ENCODE measurements at places on chromosomes 2 and 18. TPM values are rescaled to one million over a fixed set of nuclear protein-coding genes. Genes with fewer than 3 reads are reported as not detected.

Gene GPBAR1
- 1.8 TPM for polyA plus RNA-seq

GRCh38 chr2:44250376-44250775, 24.9 kb upstream of the SLC3A1 start:
- DNase-seq = no peak

DNA sequence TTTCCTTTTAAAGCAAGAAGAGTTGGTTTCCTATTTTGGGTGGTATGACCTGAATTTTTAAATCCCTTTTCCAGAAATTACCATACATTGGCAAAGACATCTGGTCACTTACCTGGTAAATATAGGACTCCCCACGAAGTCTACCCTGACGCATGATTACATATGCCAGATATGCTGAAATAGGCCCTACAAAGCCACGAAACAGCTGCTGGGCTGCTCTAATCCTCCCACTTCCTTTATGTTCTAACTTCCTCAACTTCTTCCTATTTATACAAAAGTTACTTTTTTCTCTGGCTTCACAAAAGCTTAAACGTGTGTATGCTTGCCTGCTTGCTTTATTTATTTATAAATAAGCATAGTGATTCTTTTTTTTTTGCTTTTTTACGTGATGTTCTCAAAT, 186.0 kb upstream of the EPHA4 start:
- DNase-seq = no peak

Gene DNAJC10
- polyA plus RNA-seq = 172 TPM

- no peak for DNase-seq
Measured at GRCh38 chr2:11509657-11510360, 24.0 kb upstream of the GREB1 start.

Gene VIT
- not detected for polyA plus RNA-seq

Gene DYSF
- polyA plus RNA-seq = 20.5 TPM

- DNase-seq = no peak
Measured at GRCh38 chr2:236440110-236440881, 129.3 kb upstream of the ACKR3 start.

DNA sequence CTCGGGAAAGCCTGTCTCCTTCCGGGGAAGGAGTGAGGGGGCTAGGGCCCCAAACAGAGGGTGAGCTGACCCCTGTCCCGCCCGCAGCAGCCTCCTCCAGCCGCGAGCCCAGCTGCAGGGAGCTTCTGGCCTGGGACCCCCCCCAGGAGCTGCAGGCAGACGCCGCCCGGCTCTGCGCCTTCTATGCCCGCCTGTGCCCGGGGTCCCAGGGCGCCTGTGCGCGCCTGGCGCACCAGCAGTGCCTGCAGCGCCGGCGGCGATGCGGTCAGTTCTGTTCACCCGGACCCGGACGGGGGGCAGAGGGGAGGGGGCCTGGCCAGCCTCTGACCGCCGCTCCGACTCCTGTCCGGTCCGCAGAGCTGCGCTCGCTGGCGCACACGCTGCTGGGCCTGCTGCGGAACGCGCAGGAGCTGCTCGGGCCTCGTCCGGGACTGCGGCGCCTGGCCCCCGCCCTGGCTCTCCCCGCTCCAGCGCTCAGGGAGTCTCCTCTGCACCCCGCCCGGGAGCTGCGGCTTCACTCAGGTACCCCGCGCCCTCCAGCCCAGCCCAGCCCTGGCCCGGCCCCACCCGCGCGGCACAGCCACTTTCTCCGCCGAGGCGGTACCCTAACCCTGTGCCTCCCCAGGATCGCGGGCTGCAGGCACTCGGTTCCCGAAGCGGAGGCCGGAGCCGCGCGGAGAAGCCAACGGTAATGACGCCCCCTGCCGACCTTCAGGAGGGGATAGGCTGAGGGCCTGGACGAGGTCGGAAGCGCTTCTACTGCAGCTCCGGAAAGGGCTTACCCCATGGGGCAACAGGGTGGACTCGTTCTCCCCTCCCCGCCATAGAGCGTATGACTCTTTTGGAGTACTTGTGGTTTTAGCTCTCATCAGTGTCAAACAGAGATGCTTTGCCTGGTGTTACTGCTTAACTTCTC, 2.0 kb upstream of the CHRND start:
- no peak for DNase-seq

GRCh38 chr2:14866736-14867352, 234.3 kb downstream of the LRATD1 start:
- peak; percentile 2 for DNase-seq

- no peak for DNase-seq
Measured at GRCh38 chr18:10681581-10682367, 155.9 kb downstream of the NAPG start.

Gene TNFAIP6
- polyA plus RNA-seq = 2.4 TPM

DNA sequence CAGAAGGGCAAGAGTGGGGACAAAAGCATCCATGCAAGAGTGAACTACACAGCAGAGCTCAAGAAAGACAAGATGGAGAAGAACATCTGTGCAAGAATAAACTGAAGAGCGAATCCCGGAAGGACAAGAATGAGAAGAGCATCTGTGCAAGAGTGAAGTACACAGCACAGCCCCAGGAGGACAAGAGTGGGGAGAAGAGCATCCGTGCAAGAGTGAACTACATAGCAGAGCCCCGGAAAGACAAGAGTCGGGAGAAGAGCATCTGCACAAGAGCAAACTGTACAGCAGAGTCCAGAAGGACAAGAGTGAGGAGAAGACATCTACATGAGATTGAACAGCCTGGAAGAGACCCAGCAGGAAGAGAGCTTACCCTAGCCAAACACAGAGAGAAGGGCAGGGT, 284.6 kb downstream of the PIEZO2 start:
- no peak for DNase-seq

Gene NT5C1B
- 0.51 TPM for polyA plus RNA-seq

DNA sequence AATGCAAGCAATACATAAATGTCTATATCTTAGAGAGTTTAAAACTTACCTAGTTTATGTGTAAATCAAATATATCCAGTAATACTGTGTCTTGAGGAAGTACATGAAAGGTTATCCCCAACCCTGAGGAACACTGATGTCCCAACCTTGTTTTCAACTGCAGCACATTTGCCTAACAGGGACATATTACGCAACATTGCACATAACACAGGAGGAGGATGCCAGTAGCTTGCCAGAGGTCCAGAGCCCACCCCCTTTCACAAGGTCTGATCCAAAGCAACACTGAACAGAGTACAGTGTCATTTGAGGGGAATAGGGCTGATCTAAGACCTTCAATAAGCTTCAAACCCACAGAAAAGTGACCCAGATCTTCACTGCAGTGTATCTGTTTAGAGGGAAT, 678.5 kb downstream of the ARHGAP15 start:
- no peak for DNase-seq
